ENCODE measurements at places on chromosomes 5 and 9. TPM values are rescaled to one million over a fixed set of nuclear protein-coding genes. Genes with fewer than 3 reads are reported as not detected.

The TBC1D9B gene
- 122 TPM for polyA plus RNA-seq

DNA sequence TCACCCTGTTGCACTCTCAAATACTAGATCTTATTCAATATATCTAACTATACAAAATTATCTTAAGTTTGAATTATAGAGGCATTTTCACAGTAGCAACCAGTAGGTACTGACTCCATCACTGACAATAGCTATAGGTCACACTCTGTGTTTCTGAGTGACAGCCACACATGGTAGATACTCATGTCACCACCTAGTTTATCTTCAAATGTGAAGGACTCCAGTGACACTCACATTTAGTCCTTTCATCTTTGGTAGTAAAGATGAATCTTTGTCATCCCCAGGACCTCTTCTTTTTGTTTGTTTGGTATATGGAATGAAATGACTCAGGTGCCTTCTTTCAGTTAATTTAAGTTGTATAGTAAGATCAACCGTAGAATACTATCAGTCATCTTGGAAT is 102.5 kb upstream of the DHFR start:
- H3K27ac ChIP-seq, result no peak overlapping the region
- H3K36me3 ChIP-seq, result no peaks in the 10 kb centered on the region
- no peak for DNase-seq
- H3K4me1 ChIP-seq, result peaks cover 21% of the 10 kb centered on the region

DNA sequence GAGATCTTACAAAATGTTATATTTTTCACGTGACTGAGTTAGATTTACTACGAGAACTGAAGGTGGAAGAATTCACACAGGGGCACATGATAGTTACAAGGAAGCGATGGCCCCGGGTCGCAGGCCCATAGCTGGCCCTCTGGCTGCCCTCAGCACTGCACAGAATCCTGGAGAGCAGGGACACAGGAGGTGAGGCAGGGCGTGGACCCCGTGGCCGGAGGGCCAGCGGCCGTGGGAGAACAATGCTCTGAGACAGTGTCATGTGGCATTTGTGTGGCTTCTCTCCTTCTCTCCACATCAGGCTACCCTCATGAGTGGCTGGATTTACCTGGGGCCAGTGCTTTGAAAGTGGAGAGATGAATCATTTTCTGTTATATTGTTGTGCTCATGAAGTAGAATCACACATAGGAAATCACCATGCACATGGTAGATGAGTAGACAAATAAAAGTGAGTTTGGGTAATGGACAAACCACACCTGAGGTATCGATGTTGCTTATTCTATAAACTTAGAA is 89.5 kb downstream of the ICE1 start:
- H3K4me1 ChIP-seq, result no peaks in the 10 kb centered on the region
- no peak overlapping the region for H3K27ac ChIP-seq
- H3K4me3 ChIP-seq, result no peak overlapping the region
- no peaks in the 10 kb centered on the region for H3K27me3 ChIP-seq

GRCh38 chr5:80369521-80369920 is 38.3 kb upstream of the ZFYVE16 start:
- no peaks in the 10 kb centered on the region for H3K36me3 ChIP-seq
- no peak overlapping the region for H3K27ac ChIP-seq
- H3K4me3 ChIP-seq, result no peak overlapping the region
- H3K27me3 ChIP-seq, result no peaks in the 10 kb centered on the region

- no peak for DNase-seq
- H3K27me3 ChIP-seq, result peaks cover 8% of the 10 kb centered on the region
- H3K4me1 ChIP-seq, result peaks cover 7% of the 10 kb centered on the region
- H3K27ac ChIP-seq, result no peak overlapping the region
Observed at GRCh38 chr5:112584781-112585180, 152.9 kb upstream of the APC start.

- DNase-seq, result no peak
- H3K4me3 ChIP-seq, result peak overlapping the region; percentile 47
- H3K36me3 ChIP-seq, result no peaks in the 10 kb centered on the region
- H3K27me3 ChIP-seq, result no peaks in the 10 kb centered on the region
- no peak overlapping the region for H3K27ac ChIP-seq
- H3K4me1 ChIP-seq, result peaks cover 7% of the 10 kb centered on the region
Observed at GRCh38 chr9:37471942-37472684, 6.9 kb upstream of the ZBTB5 start.

DNA sequence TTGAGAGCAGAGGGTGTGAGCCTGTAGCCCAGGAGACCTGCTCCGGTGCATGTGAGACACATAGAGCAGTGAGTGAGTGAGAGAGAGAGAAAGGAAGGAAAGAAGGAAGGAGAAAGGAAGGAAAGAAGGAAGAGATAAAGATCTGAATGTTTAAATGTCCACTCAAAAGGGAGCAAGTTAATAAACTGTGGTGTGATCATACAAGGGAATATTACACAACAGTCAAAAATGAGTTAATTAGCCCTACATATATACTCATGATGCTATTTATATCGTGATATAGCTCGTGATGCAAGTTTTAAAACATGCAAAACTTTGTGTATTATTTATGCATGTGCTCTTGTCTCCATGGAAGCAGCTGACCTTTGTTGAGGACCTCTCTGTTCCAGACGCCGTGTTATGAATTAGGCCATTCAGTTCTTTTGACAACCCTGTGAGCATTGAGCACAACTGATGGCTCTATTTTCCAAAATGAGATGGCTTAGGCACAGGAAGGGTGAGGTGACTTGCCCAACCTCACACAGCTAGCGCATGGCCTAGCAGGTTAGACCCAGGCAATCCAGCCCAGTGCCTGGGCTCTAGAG is 70.6 kb downstream of the HMCN2 start:
- H3K4me3 ChIP-seq, result no peak overlapping the region
- no peaks in the 10 kb centered on the region for H3K4me1 ChIP-seq
- no peak overlapping the region for H3K27ac ChIP-seq
- no peaks in the 10 kb centered on the region for H3K27me3 ChIP-seq
- H3K36me3 ChIP-seq, result no peaks in the 10 kb centered on the region

Measured in B cell (primary cell).